ENCODE measurements at places on chromosomes 13 and 19.

GRCh38 chr19:47036097-47036651 lies 12.2 kb downstream of the TMEM160 start:
- peak; percentile 66 for DNase-seq

DNA sequence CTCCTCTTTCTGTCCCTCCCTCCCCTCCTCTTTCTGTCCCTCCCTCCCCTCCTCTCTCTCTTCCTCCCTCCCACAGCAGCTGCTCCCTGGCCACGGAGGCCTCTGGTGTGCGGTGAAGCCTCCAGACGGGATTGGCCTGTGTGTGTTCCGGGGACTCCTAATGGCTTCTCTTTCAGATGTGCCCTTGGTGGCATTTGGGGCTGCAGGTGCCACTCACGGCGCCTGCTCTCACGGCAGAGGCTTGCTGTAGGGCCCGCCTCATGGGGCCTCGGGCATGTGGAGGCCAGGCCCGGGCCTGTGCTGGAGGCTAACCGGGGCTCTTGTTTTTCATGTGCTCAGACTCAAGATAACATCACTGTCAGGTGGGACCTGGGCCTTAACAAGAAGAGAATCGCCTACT lies 20.9 kb downstream of the UPF1 start:
- no peak for DNase-seq

GRCh38 chr13:40422588-40423235 lies 243.7 kb downstream of the FOXO1 start:
- DNase-seq: no peak

GRCh38 chr13:98803111-98803561 lies 50.7 kb upstream of the SLC15A1 start:
- no peak for DNase-seq

- no peak for DNase-seq
These were observed 22.0 kb upstream of the LRRC4B start for GRCh38 chr19:50590191-50590590.

GRCh38 chr13:35978607-35979316 lies 152.4 kb downstream of the DCLK1 start:
- DNase-seq: peak; percentile 32

DNA sequence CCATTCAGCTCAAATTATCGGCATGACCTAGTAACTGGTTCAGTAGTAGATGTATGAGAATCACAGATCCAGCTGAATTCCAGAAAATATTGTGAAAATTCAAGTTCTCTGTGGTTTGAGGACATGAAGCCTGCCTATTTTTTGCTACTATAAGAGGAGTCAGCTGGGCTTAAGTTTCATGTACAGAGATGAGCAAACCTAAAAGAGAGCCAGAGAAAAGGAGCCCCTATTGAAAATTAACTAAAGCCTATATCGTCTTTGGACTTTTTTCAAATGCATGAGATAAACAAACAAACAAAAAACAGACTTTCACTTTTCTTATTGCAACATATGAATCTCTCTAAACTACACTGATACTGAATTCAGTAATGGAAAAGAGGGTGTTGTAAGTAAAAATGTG lies 106.8 kb upstream of the SPRY2 start:
- no peak for DNase-seq

DNA sequence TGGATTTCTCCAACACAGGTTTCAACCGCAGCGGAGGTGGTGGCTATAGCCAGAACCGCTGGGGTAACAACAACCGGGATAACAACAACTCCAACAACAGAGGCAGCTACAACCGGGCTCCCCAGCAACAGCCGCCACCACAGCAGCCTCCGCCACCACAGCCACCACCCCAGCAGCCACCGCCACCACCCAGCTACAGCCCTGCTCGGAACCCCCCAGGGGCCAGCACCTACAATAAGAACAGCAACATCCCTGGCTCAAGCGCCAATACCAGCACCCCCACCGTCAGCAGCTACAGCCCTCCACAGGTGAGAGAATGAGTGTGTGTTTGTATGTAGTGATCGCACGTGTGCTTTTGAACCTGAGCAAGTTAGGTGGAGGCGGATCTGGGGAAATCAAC lies 6.0 kb upstream of the CCDC97 start:
- DNase-seq: no peak

- DNase-seq: no peak
These were observed 33.7 kb downstream of the UBL3 start for GRCh38 chr13:29816715-29817114.

DNA sequence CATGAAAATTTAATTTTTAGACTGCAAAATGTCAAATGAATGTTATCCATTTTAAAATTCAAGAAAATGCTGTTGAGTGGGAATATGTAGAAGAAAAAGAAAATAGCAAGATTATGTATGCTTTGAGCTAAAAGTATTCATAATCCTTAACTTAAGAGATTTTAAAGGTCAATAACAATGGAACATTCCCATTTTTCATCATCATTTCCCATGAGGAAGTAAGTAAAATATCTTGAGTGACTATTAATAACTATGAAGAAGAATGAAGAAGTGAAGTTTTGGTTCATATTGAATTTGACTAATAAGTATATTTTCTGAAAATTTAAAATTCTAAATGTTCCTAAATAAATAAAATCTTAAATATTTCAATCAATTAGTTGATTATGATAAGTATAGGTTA lies 273.4 kb downstream of the DACH1 start:
- no peak for DNase-seq

DNA sequence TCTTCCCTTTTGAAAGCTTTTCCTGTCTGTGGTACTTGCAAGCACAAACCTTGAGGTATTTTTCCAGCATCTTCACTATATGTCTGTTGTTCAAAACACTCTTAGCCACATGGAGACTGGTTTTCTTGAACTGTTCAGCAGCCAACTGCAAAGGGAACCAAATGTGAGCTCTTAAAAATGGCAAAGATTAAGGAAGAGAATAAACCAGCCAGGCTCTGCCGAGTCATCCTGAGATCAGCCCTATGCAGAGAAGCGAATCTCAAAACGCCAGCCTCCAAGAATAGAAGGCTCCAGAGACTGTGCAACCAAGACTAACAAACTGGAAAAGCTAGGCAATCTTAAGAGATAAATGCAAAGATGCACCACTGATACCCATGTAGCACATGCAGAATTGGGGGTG lies 20.7 kb downstream of the AKAP8 start:
- no peak for DNase-seq

DNA sequence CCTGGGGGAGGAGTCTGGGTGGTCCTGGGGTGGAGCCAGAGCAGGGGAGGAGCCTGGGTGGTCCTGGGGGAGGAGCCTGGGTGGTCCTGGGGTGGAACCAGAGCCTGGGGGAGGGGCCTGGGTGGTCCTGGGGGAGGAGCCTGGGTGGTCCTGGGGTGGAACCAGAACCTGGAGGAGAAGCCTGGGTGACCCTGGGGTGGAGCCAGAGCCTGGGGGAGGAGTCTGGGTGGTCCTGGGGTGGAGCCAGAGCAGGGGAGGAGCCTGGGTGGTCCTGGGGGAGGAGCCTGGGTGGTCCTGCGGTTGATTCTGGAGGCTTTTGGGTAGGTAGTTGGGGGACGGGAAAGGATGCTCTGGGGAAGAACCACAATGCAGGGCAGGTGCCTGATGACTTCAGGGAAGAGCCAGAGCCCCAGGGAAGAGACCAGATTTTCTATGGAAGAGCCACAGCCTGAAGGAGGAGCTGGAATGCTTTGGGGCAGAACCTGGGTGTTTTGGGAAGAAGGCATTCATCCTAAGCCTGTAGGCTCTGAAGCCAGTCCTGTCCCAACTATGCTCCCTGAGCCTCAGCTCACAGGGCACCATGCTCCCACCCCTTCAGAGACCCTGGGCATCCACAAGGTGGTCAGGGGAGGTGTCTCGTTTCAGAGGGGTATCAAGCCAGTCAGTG lies 15.0 kb downstream of the MRPS12 start:
- no peak for DNase-seq

DNA sequence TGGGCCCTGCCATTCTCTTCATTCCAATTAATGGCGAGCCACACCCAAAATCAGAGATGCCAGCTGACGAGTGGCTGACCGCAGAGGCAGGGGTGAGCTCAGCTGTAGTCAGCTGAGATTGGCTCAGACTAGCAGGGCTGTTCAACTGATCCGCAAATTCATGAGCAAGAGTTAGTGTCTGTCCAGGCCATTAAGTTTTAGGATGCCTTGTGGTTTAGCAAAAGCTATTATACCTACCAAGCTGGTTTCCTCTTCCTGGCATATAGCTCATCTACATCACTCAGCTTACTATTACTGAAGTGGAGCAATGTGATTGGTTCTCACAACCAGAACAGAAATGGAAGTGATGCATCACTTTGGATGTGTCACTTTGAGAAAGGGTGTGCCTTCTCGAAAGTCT lies 148.7 kb downstream of the NALCN start:
- DNase-seq: no peak

DNA sequence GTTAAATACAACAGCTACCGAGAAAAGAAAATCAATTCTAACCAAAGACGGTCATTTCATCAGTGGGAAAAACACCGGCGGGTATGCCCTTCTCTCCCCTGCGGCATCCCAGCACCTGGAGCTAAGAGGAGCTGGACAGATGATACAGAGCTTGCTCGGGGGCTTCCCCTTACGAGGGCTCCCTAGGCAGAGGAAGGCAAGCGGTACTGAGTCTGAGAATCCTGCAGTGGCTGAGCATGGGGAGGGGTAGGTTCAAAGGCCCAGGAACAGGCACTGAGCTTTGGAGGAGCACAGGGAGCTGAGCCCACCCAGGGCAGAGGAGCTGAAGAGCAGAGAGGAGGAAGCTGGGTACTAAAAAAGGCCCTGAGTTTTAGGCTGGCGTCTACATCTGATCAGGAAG lies 12.7 kb downstream of the STK24 start:
- DNase-seq: no peak

- DNase-seq: no peak
These were observed 82.3 kb downstream of the CDADC1 start for GRCh38 chr13:49329831-49330545.

DNA sequence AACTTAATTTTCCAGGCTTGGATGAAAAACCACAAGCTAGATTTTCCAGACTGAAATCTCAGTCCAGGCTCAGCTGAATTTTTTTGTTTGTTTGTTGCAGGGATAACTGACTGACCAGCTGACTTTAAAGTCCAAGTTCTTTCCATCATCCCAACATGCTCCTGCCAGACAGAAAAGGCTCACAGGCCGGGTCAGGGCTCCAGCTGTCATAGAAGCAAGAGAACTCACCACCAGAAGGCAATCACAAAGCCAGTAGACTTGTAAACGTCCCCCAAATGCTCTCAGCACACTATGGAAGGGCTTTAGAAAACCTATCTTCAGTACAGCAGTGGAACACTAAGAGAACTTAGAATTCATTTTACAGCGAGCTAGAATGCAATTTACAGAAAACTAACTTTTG lies 25.5 kb downstream of the DCLK1 start:
- no peak for DNase-seq

DNA sequence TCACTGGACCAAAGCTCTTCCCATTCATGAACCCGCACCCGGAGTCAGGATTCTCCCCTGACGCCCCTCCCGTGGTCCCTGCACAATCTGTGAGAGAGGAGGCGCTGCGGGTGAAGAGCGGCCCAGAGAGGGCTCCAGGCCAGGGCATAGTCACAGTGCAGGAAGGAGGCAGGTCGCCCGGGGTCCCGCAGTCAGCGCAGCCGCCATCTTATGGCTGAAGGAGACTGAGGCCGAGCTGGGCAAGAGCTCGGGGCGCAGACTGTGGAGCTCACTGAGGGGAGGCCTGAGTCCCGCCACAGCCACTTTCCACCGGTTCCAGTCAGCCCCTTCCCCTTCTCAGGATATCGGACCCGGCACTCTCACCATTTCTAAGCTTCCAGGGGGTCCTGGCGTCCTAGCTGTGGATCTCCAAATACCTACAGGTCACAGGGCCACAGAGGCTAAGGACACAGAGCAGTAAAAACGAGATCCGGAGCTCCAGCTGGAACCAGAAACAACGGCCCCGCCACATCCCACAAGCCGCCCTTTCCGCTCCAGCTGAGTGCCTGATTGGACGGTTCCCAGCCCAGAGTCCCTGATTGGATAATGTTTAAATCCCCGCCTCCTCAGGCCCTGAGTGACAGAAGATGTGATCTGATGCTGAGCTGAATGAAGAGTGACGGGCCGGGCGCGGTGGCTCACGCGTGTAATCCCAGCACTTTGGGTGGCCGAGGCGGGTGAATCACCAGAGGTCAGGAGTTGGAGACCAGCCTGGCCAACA lies at the start of gene ZNF99:
TSS of gene ZNF99 (minus strand) at position 501 of the 760 bp plus-strand sequence. CDS start at position 366, 135 bp downstream.
- DNase-seq: no peak

DNA sequence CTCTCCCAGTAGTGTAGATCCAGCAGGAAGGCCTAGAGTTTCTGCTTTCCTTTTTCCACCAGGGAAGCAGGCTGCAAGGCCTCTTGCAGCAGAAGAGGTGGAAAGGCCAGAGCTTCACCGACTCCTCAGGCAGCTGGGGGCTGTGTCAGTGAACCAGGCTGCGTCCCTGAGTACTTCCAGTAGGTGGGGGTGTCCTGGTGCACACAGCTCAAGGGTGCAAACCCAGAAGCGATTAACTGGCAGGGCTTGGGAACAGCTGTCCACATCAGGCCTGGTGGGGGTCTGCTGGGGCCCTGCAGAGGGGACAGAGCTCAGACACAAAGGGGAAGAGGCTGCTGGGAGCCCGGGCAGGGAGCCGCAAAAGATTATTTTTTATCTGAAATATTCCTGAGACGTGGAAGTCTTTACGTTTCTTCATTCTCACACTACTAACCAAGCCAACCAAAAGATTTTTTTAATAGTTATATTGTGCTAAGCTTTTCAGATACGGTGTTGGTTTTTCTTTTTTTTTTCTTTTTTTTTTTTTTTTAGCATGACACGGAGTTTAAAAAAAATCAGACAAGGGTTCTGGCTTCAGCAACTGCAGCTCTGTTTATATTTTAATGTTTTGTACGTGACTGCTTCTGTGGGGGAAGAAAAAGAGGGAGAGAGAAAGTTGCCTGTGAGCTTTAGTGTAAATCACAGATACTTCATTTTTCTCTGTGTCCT lies 11.0 kb downstream of the TSHZ3 start:
- DNase-seq: peak; percentile 74

DNA sequence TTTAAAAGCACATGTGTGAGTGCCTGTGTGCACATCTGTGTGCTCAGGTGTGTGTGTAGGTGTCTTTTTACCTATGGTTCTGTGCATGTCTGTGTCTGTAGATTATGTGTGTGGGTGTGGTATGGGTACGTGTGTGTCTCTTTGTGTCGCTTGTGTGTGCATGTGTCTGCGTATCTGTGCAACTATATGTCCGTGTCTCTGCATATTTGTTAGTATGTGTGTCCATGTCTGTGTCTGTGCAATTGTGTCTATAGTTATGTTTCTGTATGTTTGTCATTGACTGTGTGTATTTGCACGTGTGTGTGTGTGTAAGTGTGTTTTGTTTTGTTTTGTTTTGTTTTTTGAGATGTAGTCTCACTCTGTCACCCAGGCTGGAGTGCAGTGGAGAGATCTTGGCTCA lies 7.3 kb upstream of the KCTD15 start:
- DNase-seq: no peak

GRCh38 chr19:38185562-38185961 lies 38.5 kb downstream of the DPF1 start:
- no peak for DNase-seq

GRCh38 chr13:24233351-24233901 lies 72.9 kb downstream of the SPATA13 start:
- DNase-seq: no peak

DNA sequence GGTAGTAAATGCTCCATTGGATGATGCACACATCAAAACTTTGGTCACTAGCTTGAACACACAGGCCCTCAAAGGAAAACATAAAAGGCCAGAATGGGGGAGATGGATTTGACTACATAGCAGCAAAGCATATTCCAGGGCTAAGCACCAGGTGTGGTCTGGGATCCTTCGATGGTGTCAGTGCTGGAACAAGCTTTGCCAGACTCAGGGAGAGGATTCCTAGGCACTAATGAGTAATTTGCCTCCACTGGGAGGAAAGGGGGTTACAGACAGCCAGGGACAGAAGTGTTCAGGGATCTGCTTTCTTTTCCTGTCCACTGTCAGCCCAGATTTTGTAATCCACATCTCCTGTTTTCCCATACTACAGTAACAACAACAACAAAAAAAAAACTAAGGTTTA lies 157.2 kb upstream of the OBI1 start:
- no peak for DNase-seq

- no peak for DNase-seq
These were observed 6.0 kb upstream of the ZNF507 start for GRCh38 chr19:32339423-32339822.

Measured in HuH-7 (cell line).